ENCODE measurements at places on chromosomes 6 and 20.

DNA sequence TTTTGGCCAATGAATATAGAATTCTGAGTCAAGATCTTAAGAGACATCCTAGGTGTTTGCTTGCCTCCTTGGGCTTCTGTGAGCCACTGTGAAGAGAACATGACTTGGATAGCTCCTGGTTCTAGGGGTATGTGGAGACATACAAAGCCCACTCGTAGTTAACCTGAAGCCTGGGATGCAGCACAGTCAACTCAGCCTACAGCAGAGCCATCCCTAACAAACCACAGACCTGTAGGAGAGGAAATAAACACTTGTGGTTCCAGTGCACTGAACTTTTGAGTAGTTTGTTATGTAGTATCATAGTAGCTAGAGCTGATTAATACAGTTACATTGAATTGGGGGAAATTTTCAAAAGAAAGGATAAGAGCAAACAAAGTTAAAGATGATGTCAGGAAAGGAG is 474.4 kb upstream of the HSF2 start:
- no peak for DNase-seq

- no peak for DNase-seq
These were observed 6.2 kb downstream of the FOXC1 start for GRCh38 chr6:1615853-1616420.

GRCh38 chr6:21309807-21310221 is 283.7 kb upstream of the SOX4 start:
- no peak for DNase-seq

- DNase-seq, result no peak
These were observed 161.4 kb upstream of the PMEPA1 start for GRCh38 chr20:57871237-57871632.

GRCh38 chr6:147322299-147323162 is 118.3 kb downstream of the STXBP5 start:
- DNase-seq, result peak; percentile 33

DNA sequence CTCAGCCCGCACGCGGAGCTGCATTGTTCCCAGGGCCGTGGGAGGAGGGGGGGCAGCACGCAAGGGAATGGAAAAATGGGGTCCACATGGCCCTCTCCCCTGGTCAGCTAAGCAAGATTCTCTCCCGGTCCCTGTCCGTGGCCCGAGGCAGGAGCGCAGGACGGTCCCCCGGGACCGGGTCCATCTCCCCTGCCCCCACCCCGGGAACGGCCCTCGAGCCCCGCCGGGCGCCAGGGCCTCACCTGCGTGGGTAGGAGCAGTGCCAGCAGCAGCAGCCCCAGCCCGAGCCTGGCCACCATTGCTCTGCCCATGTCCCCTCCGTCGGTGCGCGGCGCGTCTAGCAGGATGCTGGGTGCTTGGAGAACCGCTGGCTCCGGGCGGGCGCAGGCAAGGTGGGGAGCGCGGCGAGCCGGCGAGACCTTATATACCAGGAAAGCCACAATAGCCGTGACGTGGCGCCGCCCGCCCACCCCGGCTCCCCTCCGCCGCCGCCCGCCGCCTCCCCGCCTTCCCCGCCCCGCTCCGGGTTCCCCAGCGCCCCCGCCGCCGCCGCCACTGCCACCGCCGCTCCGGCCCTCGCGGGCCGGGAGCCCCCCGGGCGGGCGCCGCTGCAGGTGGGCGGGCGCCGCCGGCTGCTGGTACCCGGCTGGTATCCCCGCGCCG is at the start of gene CD24:
TSS of gene CD24 (minus strand) at position 394 of the 663 bp plus-strand sequence. CDS start at position 311, 83 bp downstream.
- peak; percentile 28 for DNase-seq

- peak; percentile 26 for DNase-seq
These were observed 66.4 kb upstream of the KIF13A start for GRCh38 chr6:18053555-18054445.

DNA sequence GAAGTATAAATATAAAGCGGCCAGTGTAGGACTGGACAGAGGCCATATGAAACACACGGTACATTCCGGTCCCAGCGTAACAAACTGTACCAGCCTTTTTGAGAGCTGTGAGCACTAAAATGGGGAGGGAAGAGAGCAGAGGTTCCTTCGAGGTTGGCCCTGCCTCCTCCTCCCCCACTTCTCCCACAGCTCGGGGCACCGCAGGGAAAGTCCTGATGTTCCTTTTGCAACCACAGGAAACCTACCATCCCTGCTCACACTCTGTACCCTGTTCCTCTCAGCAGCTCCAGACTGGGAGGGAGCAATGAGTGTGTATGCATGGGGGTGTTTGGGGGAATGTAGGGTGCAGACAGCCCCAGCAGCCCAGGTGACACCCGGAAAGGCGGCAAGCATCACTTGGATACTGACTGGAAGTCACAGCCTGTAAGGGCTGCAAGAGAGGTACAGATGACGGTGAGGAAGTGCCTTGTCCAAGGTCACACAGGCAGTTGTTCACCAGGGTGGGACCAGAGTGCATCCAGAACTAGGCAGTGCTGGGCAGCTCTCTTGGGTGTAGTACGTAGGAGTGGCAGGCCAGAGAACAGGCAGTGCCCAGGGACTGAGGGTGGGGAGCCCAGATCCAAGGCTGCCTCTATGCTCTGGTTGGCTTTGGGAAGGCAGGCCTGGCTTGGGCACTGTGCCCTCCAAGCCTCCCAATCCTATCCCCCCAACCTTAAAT is 11.0 kb upstream of the ARMC12 start:
- DNase-seq, result peak; percentile 94

- no peak for DNase-seq
These were observed at the start of gene GABRR1 for GRCh38 chr6:89217299-89217910. GABRR1 (minus strand) TSS chr6:89217358; CDS start chr6:89217322, 36 bp downstream.

- DNase-seq, result no peak
These were observed 104.8 kb upstream of the SIRPA start for GRCh38 chr20:1790386-1790785.

GRCh38 chr6:84785671-84786070 is 21.3 kb upstream of the TBX18 start:
- peak; percentile 5 for DNase-seq

GRCh38 chr6:39056191-39056590 is 7.6 kb downstream of the GLP1R start:
- DNase-seq, result no peak

GRCh38 chr6:116370760-116371119 is at the start of gene DSE:
DSE (plus strand) TSS chr6:116370947; CDS start chr6:116399251, 28,304 bp downstream.
- peak; percentile 84 for DNase-seq

DNA sequence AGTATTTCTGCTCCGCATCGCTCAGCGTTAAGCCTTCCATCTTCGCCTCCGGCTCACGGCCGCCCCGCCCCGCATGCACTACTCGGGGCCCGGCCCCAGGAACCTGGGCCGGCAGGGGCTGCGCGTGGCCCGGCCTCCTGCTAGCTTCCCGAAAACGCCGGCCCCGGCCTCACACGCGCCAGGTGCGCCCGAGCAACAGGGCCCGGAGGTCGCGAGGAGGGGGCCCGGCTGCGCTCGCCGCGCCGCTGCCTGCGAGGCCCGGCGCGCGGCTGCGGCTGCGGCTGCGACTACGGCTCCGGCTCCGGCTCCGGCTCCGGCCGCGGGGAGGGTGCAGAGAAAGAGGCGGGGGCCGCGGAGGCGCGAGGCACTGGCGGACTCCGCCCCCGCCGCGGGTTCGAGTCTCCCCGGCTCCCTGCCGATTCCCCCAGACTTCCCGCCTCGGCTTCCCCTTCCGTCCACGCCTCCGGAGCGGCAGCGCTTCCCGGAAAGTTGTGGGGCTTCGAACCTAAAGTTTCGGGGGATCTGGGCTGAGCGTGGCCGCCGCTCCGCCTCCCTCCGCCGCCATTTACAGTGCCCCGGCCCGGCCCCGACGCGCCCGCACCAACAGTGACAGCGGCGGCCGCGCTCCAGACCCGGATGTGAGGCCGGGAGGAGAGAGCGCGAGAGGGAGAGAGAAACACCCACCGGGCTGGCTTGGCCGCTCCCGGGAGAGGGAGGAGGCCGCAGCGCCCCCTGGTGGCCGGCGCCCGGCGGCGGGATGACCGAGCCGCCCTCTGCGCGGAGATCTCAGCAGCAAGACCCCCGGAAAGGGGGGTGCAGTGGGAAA is at the start of gene REPS1:
TSS of gene REPS1 (minus strand) at position 611 of the 826 bp plus-strand sequence. CDS start at position 40, 571 bp downstream.
- DNase-seq, result peak; percentile 90

- no peak for DNase-seq
These were observed 42.4 kb downstream of the POPDC3 start for GRCh38 chr6:105137388-105137787.

- DNase-seq, result no peak
These were observed 36.4 kb upstream of the RNF144B start for GRCh38 chr6:18350712-18351111.

DNA sequence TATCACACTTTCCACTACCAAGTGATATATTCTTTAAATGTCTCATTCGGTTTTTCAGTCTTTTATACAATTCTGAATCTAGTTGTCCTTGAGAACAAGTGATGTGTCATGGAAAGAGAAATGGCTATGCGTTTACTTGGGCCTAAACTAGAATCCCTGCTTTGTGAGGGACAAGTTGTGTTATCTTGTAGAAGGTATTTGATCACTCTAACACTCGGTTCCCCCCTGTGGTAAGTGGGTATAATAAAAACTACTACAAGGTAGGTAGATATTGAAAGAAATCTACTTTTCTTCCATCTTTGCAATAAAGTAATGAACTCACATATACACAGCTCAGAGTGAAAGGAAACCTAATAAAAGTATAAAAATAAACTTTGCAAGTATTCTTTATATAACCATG is 108.9 kb downstream of the MANEA start:
- no peak for DNase-seq

GRCh38 chr20:19975901-19976300 is 41.3 kb upstream of the NAA20 start:
- DNase-seq, result peak; percentile 47

GRCh38 chr20:53606364-53606985 is 12.8 kb upstream of the ZNF217 start:
- DNase-seq, result peak; percentile 78

DNA sequence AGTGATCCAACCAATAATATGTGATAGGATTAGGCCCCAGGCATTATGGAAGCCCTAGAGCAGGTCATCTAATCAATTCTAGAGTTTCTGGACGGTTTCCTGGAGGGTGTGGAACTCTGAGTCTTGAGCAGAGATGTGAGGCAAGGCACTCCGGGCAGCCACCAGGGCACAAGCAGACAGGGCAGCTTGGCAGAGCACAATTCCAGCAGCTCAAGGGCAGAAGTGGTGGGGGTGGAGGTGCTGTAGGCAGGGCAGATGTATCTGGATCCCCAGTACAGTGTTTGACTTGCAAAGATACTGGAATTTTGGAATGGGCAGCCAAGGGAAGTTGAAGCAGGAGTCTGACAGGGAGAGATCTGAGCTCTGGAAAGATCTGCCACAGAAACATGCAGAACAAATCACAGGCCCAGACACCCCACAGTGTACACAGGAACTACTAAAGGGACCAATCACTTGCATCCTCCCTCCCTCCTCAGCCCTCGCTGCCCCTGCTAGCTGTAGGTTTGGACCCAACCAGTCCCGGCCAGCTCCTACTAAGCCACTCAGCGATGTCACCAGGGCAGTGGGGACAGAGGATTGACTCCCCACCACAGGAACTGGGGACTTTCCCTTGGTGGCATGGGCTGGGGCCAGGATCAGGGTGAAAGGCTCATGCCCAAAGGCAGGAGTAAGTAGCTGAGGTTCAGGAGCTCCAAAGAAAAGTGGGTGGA is 47.0 kb downstream of the TFEB start:
- no peak for DNase-seq

DNA sequence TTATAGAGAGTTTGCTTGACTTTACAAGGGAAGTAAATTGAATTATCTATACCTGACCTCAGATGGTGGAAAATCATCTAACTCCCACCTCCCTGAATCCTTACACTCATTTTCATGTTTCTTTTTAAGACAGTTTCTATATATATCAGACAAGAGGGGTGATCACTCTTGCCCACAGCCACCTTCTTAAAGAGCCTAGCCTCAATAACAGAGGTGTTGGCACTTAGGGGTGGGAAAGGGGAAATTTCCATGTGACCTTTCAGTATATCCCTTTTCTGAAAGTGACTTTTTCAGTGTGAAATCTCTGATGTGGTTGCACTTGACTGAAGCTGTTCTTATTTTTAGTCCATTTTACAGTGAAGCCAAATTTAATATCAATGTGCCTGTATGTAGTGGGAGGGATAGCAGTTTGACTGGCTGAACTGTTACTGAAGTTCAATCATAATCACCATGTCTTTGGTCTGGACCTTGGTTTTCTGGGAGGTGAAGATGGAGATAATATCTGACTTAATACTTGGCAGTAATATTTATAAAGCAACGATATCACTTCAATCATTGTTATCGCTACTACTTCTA is 141.3 kb downstream of the MAP3K7 start:
- DNase-seq, result no peak

- DNase-seq, result no peak
These were observed 170.1 kb downstream of the KIF6 start for GRCh38 chr6:39555136-39555535.

- no peak for DNase-seq
These were observed 54.3 kb upstream of the BACH2 start for GRCh38 chr6:90350689-90351554.

DNA sequence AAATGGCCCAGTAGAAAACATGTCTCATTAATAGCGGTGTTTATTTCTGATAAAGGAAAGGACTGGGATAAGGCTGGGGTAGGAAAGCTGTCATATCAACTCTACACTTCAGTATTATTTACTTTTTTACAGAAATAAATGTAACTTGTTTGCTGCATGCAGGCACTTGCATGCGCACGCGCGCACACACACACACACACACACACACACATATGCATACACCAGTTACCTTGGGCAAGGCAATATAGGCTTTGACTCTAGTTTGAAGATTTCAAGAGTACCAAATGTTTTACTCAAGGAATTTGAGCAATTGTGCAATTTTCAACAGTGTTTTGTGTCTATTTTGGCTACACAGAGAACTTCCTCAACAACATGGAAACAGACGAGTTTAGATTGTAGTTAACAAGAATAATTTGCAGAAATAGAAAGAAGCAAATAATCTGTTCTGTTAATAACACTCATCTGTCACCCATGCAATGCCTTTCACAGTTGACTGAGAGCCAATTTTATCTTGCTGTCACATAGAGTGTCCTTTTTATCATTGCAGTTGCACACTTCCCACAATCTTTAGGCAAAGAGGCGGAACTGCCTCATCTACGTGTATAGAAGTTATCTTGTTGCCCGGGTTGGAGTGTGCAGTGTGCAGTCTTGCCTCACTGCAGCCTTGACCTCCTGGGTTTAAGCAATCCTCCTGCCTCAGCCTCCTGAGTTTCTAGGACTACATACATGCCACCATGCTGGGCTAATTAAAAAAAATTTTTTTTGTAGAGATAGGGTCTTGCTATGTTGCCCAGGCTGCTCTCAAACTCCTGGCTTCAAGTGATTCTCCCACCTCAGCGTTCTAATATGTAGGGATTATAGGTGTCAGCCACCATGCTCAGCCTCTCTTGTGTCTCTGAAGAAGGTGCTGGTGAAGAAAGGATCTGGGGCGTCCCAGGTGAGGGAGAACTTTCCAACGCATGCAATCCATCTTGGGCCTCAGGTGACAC is 74.8 kb upstream of the SHLD1 start:
- no peak for DNase-seq

- DNase-seq, result peak; percentile 87
These were observed 649.1 kb downstream of the EPM2A start for GRCh38 chr6:145086197-145086596.

DNA sequence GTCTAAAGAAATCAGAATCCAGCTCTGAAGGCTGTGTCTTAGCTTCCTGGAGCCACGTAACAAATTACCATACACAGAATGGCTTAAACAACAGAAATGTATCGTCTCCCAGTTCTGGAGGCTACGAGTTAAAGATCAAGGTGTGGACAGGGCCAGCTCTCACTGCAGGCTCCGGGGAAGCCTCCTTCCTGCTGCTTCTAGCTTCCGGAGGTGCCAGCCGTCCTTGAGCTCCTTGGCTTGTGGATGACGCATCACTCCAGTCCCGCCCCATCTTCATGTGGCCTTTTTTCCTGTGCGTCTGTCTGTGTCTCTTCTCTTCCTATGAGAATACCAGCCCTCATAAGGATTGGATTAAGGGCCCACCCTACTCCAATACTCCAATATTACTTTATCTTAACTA is 319.1 kb upstream of the QKI start:
- no peak for DNase-seq

- peak; percentile 76 for DNase-seq
These were observed 112.0 kb upstream of the COL21A1 start for GRCh38 chr6:56359201-56359899.
